Left lung (tissue), 14 donors: ENCODE measurements at places on chromosomes 11 and 22. TPM values are rescaled to one million over a fixed set of nuclear protein-coding genes. Genes with fewer than 3 reads are reported as not detected.

GRCh38 chr22:27226666-27227065, 569.3 kb downstream of the MIAT start:
- no peak for DNase-seq

GRCh38 chr11:35247428-35247827, 108.5 kb downstream of the CD44 start:
- H3K4me3 ChIP-seq = no peak overlapping the region
- H3K27ac ChIP-seq = peak overlapping the region; percentile 51
- no peaks in the 10 kb centered on the region for H3K4me1 ChIP-seq
- no peaks in the 10 kb centered on the region for H3K36me3 ChIP-seq
- H3K27me3 ChIP-seq = no peaks in the 10 kb centered on the region
- no peak for DNase-seq

DNA sequence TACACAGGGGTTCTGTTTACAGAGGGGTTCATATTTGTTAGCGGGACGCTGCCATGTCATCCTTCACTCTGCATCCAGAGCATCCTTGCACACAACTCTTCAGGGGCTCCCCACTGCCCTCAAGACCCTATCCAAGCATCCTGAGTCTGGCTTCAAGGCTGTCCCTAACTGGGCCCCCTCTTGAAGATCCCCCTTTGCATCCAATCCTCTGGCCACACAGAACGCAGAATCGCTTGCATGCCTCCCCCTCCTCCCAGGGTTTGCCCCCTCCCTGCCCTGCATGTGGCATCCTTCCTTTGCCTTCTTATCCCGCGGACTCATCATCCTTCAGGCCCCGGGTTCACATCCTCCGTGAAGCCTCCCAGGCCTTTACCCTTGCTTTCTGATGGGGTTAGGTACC, 18.6 kb downstream of the C1QTNF6 start:
- no peaks in the 10 kb centered on the region for H3K27me3 ChIP-seq
- peaks cover 5% of the 10 kb centered on the region for H3K4me1 ChIP-seq
- H3K36me3 ChIP-seq = no peaks in the 10 kb centered on the region
- H3K27ac ChIP-seq = no peak overlapping the region
- no peak for DNase-seq
- H3K4me3 ChIP-seq = no peak overlapping the region

DNA sequence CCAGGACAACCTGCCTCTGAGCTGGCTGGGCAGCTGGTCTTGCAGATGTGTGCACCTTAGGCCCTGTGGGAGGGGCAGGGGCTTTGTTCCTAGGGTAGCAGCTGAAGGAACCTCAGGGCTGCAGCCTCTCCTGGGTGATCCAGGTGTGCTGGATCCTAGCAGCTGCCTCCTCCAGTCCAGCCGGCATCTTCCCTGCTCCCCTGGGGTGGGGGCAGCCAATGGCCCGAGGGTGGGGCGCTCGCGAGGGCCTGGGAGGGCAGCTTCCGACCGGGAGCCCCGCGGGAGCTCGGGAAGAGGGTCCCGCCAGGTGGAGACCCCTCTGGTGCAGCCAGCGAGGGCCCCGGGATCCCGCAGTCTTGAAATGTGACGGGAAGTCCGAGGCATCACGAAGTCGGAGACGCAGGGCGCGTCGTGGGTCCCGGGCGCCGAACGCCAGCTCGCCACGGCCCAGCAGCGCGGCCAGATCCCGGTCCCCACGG, 1.7 kb downstream of the IFITM1 start:
- H3K27ac ChIP-seq = peak overlapping the region; percentile 91
- peaks cover 13% of the 10 kb centered on the region for H3K36me3 ChIP-seq
- peak overlapping the region; percentile 59 for H3K4me3 ChIP-seq
- DNase-seq = no peak

The SAA4 gene
- total RNA-seq = 3.7 TPM
